ENCODE measurements at places on chromosomes 3 and 15. TPM values are rescaled to one million over a fixed set of nuclear protein-coding genes. Genes with fewer than 3 reads are reported as not detected.

GRCh38 chr3:132879656-132880055, 157.4 kb upstream of the NPHP3 start:
- no peak for DNase-seq

Gene LRRN1
- 0.24 TPM for total RNA-seq

DNA sequence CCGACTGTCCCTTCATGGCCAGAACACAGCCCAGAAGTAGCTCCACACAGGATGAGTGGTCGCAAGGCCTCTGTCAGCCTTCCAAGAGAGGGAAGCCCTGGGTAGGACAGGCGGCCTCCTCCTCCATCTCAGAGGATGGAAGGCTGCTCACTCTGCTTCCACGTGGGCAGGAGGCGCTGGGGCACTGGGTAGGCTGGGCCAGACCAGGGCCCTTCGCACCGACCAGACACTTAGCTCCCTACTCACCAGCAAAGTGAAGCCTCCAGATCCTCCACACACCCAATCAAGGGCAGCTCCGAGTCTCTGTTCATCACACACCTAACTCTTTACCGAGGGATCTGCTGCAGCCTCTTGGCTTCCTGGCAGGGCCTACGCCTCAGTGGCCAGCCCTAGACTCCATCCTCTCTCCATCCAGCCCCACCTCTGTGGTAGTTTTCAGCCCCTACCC, 24.3 kb upstream of the PLXNA1 start:
- no peak for DNase-seq

- no peak for DNase-seq
These were observed 297.0 kb upstream of the EPHA3 start for GRCh38 chr3:88810455-88810854.

Gene TERB2
- not detected for total RNA-seq

Gene SH2D7
- total RNA-seq = 0.58 TPM

GRCh38 chr3:36827133-36827532, 62.8 kb upstream of the DCLK3 start:
- DNase-seq = no peak

DNA sequence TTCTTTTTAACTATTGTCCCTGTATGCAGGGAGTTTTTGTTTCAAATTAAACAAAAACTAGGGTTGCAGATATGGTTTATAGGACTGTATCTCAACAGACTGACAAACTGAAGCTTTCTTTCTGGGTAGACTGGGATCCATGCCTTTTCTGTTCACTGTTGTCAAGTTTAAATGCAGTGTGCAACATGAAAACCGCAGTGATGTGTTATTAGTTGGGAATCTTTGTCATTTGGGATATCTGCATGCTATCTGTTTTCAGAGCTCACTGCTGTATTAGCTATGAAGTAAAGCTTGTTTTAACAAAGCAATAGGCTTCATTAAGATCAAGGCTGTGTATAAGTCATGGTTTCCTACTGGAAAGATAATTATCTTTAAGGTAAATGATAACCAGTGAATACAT, 21.4 kb upstream of the MCF2L2 start:
- no peak for DNase-seq

GRCh38 chr3:58938057-58938456, 111.8 kb downstream of the CFAP20DC start:
- DNase-seq = no peak

DNA sequence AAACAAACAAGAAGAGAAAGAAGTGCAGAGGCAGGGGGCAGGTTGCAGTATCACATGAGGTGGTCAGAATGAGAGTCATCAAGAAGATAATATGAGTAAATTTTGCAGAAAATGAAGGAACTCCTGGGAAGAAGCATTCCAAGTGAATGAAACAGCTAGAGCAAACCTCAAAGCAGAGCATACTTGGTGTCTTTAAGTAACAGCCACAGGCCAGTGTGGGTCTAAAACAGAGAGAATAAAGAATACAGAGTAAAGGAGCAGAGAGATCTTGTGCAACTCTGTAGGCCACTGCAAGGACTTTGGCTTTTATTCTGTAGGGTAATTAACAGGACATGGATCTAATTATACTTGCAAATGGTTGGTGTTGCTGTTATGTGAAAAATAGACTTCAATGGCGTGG, 81.3 kb downstream of the STAC start:
- DNase-seq = no peak

- DNase-seq = no peak
These were observed 93.7 kb downstream of the MYLK start for GRCh38 chr3:123790254-123791072.

DNA sequence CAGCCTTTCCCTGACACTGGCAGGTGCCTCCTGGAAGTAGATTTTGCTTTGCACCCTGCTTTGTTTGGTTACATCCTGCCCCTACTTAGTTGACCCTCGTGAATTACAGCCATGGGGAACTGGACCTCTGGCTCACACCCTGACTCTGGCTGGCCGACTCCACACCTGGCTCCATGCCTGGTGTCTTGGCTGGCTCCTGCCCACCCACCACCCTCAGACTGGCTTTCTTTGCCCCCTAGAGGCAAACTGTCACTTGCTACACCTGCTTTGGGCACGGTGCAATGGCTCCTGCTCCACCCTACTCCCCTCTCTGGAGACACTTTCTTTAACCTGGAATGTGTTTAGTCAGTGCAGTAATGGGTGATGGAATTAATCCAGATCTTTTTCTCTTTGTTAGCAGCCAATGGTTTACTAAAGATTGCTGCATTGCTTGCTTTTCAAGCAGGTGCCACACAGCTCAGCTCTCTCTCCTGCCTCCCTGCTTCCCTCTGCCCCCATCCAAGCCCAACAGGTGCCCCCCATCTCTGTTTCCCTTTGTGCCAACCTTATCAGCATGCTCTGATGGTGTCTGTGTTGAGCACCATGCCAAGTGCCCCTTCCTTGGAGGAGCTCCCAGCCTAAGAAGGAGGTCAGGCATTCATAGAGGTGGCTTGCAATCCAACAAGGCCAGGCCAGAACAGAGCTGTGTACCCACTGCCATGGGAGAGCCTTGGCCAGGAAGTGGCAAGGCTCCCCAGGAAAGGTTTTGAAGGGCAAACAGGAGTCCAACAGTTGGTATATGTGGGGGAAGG, 38.4 kb downstream of the RASGRF1 start:
- no peak for DNase-seq

DNA sequence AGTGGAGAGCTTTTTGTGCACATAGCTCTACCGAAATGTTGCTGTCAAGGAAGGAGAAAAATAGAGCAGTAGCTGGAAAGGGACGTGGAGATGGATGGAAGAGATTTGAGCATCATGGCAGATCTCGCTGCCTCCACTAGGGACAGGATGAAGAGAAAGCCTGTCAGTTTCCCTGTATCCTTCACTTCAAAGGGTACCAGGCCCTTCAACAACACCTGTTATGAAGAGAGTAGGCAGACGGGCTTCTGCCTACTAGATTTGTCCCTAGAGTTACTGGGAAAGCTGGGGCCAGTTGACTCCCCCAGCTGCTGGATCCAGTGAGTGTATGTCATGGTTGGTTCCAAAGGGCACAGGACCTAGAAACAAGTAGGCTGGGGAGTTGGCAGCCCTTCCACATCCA, 150.8 kb downstream of the TLE3 start:
- DNase-seq = no peak

GRCh38 chr15:86347245-86347644, 267.6 kb downstream of the AGBL1 start:
- DNase-seq = no peak

Gene TIMP4
- total RNA-seq = 3.1 TPM

Data from colonic mucosa (tissue), 4 donors.